ENCODE measurements at places on chromosomes 12 and 14. TPM values are rescaled to one million over a fixed set of nuclear protein-coding genes. Genes with fewer than 3 reads are reported as not detected.

DNA sequence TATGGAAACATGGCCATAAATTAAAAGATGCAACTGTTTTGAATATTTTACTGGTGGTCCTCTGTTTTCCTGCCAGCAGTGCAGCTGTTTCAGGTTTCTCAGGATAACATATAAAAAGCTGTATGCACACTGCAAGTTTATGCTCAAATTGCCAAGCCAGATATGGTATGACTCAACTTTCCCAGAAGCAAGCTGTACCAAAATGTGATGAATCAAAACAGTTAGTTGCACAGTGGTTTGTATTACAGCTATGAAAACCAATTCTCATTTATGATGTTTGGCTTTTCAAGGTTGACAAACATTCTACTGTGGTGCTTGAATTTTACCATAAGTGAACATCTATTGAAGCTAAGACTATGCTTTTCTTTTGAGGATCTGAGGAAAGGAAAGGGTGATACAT is 15.5 kb downstream of the TRMT5 start:
- peak; percentile 37 for DNase-seq

- DNase-seq: peak; percentile 35
These were observed 6.1 kb upstream of the CDCA4 start for GRCh38 chr14:105026802-105027563.

- DNase-seq: no peak
These were observed 4.2 kb downstream of the TESPA1 start for GRCh38 chr12:54980341-54980740.

- DNase-seq: no peak
These were observed 167.4 kb downstream of the PHLDA1 start for GRCh38 chr12:75864161-75864560.

DNA sequence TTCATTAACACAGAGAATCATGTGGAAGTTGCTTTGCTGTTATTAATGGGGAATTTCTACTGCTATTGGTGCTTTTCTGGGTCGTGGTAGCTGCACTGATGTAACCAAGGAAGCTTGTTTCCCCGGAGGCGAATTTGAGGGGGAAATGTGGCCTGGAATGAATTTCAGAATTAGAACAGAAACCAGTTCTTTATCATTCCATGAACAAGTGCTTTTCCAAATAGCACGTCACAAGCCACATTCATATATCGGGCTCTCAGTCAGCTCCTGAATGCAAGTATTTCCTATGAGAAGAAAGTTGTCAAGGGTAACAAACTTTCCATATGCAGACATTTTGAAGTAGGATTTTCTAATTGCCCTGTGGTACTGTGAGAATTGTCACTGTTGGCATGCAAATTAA is 1353.2 kb downstream of the AACS start:
- no peak for DNase-seq

DBX2 gene
- not detected for total RNA-seq

NCOR2 gene
- total RNA-seq: 10.5 TPM

GLS2 gene
- 0.20 TPM for total RNA-seq

PHLDA1 gene
- 16.1 TPM for total RNA-seq
